ENCODE measurements at places on chromosomes 16 and 17. TPM values are rescaled to one million over a fixed set of nuclear protein-coding genes. Genes with fewer than 3 reads are reported as not detected.

TBC1D3E gene
- total RNA-seq: 6.1 TPM

GRCh38 chr17:31493656-31494155 is 102.2 kb downstream of the RAB11FIP4 start:
- no peak for DNase-seq

- DNase-seq: no peak
Observed at GRCh38 chr16:59527206-59527997, 793.3 kb upstream of the GOT2 start.

GRCh38 chr16:59148769-59149155 is 414.6 kb upstream of the GOT2 start:
- no peak for DNase-seq

DNA sequence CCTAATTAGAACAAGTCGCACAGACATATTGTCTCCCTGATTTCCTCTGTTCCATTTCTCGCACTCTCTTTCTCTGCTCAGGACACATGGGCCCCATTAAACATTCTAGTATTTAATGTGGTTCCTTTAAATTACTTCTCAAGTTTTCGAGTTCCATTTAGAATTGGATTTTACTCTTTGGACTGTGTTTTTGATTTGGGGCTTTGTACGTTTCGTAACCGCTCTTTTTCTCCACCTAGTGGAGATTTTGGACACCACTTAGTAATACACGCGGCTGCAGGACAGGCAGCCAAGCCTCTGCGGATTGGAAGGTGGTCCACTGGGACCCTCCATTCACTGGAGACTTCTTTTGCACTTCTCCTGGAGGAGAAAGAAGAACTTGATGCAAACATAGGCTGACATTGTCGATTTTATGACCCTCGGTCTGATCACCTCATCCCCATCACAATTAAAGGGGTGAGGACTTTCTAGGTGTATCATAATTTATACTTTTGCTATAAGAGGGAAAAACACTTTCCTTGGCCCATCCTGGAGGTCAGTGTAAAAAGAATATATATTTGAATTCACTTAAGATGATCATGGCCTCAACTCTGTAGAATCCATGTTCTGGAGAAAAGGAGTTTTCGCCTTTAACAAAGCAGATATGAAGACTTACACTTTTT is 85.7 kb downstream of the NOG start:
- DNase-seq: peak; percentile 22

DNA sequence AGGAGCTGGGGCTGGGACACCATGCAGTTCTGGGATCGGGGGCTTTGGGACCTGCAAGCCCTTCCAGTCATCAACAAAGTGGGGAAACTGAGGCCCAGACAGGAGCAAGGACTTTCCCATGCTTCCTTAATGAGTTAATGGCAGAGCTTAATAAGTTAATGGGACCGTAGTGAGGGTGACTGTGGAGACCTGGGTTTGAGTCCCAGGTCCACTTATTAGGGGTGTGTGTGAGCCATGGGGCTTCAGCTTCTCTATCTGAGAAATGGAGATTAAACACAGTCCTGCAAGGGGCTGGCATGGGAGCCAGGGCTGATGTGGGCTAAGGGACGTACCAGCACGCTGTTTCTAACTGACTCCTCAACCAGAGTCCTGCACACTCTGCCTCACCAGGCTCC is 41.7 kb upstream of the NKD1 start:
- DNase-seq: no peak

Data from B cell (primary cell).